ENCODE measurements at places on chromosomes 13 and 19.
A peak's percentile ranks its signal among the peaks of the same experiment; 100 is the strongest.

DNA sequence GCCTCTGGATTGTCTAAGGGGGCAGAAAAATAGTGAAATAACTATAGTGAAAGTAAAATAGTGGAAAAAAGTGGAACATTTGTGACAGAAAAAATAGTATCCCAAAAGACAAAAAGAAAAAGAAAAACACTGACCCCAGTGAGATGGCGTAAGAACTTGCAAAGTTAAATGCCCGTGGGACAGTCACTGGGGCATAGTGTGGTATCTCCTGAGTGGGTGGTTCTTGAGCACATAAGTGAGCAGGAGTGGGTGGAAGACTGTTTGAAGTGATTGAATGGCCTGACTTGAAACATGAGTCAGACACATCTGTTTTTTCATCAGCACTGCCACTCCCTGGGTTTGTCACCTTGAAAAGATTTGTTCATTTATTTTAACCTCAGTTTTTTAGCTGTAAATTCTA, 2.5 kb downstream of the ZNF430 start:
- DNase-seq = no peak

GRCh38 chr13:26183416-26183815, 38.7 kb downstream of the RNF6 start:
- no peak for DNase-seq

DNA sequence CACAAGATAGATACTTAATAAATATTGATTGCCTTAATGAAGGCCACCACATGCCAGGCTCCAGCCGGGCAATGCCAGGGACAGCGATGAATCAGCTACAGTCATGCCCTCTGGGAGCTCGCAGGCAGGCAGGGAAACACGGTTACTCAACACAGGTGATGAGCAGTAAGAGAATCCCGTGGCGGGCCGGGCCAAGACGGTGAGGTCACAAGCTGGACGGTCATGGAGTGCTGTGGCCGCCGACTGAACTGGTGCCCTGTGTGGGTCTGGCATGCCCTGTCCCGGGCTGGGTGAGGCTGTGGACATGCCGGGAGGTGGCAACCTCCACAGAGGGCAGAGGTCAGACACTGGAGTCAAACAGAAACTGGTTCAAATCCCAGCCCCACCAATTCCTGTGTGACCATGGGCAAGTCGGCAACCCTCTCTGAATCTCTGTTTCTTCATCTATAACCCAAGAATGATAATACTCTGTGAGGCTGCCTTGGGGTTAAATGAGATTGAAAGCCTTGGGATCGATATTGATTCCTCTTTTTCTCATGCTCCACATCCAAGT, 13.2 kb upstream of the PAK4 start:
- no peak for DNase-seq

DNA sequence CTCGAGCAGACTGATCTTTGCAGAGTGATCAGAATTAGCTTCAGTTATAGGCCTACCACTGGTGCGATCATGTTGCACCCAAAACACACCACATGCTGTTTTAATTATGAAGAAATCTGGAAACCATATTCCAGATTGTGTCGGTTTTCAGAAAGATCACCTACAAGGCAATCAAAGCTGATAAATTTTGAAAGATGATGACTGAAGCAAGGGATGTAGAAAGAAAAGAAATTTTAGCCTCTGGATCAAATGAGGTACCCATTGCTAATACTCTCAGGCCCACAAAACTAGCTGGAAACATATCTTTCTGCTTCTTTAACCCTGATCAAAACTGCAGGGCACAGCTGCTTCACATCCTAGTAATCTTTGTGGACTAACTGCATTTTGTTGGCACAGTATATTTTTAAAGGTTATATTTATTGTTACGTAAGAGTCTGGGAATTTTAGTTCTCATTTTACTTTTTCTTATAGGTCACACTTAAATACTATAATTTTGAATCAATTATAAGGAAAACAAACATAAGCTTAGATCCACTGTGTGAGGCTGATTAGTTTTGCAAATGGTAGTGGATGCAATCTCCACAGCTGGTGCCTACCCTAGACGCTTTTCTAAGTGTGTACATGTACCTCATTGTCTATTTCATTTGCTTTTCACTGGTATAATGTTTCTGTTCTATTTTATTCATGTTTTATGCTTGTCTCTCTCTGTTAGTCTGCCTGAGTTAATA, 150.9 kb downstream of the RGCC start:
- DNase-seq = no peak

DNA sequence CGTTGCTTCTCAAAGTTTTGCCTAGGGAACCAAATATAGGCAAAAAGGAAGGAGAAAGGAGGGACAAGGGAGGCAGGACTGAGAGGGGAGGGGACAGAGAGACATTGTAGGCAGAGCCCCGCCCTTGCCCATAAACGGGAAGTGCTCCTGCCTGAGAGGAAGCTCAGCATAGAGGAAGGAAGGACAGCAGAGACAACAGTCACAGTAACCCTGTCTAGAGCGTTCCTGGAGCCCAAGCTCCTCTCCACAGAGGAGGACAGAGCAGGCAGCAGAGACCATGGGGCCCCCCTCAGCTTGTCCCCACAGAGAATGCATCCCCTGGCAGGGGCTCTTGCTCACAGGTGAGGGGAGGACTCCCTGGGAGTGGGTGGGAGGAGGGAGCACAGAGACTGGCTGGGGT, at the start of gene CEACAM21:
Gene CEACAM21 (plus strand): TSS at position 169 of the 400 bp plus-strand sequence. CDS start 109 bp downstream, at position 278.
- peak; percentile 39 for DNase-seq

DNA sequence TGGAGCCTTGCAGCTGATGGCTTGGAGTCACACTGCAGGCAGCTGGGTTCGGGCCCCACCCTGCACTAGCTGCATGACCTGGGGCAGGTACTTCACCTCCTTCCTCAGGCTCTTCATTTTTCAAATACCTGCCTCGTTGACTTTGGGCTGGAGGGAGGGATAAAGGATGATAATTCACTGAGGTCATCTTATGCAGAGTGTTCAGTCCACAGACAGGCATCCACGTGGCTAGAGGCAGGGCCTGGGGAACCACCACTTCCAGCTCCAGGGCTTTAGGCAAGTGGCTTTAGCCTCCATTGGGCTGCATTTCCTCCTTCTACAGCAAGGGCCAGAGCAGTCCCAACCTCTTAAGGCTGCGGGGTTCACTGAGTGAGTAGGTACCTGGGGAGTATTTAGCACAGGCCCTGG, 84.8 kb downstream of the SIPA1L3 start:
- DNase-seq = no peak

DNA sequence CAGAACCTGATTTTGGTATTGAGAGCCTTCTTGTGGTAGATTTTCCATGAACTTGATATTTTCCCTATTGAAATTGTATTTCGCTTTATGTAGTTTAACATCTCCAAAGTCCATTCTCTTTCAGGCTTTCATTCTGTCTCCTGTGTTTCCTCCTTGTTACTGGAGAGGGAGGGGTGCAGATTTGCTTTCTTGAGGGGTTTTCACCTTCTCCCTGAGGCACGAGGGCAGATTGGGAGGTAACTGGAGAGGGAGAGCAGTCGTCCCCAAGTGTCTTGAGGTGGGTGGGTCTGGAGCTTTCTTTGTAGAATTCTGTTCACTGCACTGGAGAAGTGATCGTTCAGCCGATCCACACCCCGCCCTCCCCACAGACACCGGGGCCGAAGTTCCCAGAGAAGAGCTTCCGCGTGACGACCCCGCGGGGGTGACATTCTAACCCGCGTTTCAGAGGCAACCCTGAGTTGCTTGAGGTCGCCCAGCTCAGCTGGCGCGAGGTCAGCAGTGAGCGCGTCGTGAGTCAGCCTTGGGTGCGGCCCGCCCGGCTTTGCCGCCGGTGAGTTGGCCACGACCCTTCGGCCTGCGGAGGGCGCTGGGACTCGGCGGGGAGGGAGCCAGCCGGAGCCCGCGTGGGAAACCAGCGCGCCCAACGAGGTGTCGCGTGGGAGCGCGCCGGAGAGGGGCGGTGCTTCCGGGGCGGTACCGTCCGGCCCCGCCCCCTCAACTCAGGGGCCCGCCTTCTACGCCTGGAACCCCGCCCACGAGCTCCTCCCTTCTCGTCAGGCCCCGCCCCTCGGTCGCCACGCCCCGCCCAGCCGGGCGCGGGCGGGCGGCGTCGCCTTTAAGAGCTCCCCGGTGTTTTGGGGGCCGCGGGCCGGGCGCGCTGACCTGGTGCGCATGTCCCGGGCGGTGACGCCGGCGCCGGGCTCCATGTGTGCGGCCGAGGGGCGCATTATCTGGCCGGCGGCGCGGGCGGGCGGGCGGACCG, at the start of gene GATAD2A:
Gene GATAD2A (plus strand): TSS at position 797 of the 982 bp plus-strand sequence. CDS start 59,671 bp downstream, outside the sequence.
- DNase-seq = peak; percentile 82

DNA sequence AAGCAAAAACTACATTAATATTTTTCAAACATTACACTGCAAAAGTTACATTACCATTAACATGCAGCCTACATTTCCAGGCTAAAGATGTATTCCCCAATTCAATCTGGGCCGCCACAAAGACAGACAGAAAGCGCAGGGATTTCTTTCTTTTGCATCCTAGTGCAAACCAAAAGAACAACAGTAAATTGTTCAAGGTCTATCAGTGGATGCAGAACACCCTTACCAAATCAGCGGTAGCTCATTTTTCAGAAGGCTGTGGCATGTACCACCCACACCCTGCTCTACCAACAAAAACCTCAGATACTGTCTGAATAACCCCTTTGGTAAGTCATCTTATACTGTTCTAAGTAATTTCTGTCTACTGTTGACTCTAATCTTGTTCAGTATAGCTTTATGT, 3.6 kb downstream of the TPT1 start:
- no peak for DNase-seq

DNA sequence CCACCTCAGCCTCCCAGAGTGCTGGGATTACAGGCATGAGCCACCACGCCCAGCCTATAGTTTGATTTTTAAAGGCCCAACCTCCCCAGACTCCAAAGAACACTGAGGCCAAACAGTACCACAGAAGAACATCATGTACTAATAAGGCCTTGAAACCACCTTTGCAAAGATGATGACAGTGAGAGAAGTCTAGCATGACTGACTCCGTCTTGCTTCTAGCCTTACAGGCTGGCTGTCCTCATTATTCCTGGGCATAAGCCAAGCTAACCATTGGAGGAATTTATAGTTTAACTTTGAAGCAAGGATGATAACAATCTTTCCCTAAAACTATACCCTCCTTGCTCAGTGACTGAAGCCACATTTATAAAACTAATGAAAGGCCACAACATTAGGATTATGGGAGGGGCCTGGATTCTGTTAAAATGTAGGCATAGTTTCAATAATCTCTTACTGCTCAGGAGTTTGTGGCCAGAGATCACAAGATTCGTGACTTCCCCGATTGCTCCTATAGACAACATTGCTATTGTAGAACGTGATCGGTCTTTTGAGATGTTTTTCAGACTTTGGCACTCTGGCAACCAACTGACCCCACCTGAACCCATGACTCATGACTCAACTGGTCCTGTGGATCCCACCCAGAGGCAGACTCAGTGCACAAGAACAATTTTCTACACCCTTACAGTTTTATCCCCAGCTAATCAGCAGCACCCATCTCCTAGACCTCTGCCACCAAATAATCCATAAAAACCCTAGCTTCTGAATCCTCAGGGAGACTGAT, 17.6 kb downstream of the GPR42 start:
- DNase-seq = no peak

DNA sequence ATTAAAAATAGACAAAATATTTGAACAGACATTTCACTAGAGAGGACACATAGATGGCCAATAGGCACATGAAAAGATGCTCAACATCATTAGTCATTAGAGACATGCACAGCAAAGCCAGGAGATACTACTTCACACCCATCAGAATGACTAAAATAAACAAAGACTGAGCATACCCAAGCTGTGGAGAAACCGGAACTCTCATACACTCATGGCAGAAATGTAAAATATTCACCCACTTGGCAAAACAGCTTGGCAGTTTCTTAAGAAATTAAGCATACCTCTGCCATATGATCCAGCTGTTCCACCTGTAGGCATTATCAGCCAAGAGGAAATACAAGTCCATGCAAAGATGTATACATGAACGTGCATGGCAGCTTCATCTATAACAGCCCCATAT, 213.4 kb downstream of the TSHZ3 start:
- no peak for DNase-seq

- no peak for DNase-seq
These were observed 279.7 kb downstream of the COG6 start for GRCh38 chr13:39935155-39935554.

GRCh38 chr13:39451860-39452301, 151.1 kb downstream of the LHFPL6 start:
- DNase-seq = no peak

GRCh38 chr19:43533546-43534304, 737 bp downstream of the ZNF575 start:
- peak; percentile 81 for DNase-seq

GRCh38 chr19:58098682-58098998, 609 bp upstream of the ZSCAN18 start:
- no peak for DNase-seq

DNA sequence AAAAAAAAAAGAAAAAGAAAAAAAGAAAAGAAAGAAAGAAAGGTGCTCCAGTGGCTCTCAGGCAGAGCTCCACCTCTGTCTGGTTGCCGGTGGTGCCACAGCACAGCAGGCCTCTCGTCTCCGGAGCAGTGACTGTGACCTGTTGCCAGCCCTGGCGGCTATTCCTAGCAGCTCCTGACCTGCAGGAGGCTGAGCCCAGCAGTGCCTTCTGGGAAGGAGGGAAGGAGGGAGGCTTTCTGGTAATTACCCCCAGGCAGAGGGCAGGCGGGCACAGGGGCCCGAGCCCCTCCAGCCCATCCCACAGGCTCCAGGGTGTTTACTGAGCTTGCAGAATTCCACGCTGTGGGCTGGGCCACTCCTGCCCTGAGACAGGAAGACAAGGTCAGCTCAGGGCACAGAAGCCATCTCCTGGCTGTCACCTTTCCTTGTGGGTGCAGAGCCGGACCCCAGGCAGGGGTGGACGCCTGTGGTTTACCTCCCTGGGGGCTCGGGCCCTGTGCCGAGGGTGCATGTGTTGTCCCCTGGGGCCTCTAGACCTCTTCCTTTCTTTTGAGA, 77.9 kb downstream of the GNG7 start:
- no peak for DNase-seq

- DNase-seq = peak; percentile 98
These were observed at the start of gene TRIM28 for GRCh38 chr19:58543826-58544590. TSS of gene TRIM28 (plus strand) at chr19:58544064. CDS start at chr19:58544758, 694 bp downstream.

- DNase-seq = no peak
These were observed 12.9 kb downstream of the VSTM2B start for GRCh38 chr19:29538651-29539050.

GRCh38 chr13:98171900-98172589, 5.0 kb downstream of the RNF113B start:
- no peak for DNase-seq

DNA sequence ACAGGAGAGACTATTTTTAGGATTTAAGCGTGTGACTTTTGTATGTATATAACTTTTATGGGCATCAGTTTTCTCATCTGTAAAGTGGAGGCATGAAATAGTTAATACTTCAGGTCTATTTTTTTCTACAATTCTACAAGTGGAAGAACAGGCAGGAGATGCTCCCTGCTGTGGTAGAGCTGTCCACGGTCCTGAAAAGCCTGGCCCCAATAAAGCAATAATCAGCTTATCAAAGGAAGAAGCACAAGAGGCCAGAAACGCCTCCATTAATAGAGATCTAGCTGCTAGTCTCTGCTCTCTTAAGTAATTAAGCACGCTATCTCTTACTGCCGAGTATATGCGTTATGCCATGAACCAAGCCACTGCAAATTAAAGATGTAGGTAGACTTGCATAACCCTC, 28.0 kb upstream of the WASF3 start:
- DNase-seq = no peak
